ENCODE measurements at places on chromosomes 12 and 14.

- DNase-seq = no peak
Observed at GRCh38 chr14:100587086-100587762, at the start of gene BEGAIN. BEGAIN (minus strand) TSS chr14:100587417; CDS start chr14:100587290, 127 bp downstream.

DNA sequence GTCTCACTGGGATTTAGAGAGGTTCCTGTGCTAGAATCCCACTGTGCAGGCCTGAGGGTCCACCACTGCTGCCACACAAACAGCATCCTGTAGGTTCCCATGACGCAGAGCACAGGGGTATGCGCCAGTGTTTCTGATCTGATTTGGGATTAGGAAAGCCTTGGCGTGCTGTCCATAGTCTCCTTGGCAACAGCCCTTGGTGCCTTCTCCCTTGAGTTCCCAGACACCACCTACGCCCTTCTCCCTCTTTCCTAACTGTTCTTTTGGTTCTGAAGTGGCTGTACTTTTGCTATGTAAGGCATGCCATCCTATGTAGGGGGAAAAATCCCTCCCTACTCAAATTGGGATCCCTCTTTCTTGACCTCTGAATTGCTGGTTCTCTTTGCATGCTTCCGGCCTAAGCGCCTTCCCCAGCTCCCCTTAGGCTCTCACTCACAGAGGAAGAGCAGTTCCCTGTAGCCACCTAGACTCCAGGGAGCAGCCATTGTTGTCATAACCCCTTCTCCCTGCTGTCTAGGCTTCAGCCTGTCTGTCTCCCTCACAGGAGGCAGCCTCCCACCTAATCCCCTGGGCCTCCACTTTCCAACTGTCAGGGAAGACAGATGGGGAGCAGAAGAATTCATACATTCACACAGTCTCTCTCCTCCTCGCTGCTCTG lies 14.8 kb upstream of the RIC8B start:
- DNase-seq = no peak

GRCh38 chr12:104689635-104690034 lies 232.9 kb downstream of the CHST11 start:
- no peak for DNase-seq

DNA sequence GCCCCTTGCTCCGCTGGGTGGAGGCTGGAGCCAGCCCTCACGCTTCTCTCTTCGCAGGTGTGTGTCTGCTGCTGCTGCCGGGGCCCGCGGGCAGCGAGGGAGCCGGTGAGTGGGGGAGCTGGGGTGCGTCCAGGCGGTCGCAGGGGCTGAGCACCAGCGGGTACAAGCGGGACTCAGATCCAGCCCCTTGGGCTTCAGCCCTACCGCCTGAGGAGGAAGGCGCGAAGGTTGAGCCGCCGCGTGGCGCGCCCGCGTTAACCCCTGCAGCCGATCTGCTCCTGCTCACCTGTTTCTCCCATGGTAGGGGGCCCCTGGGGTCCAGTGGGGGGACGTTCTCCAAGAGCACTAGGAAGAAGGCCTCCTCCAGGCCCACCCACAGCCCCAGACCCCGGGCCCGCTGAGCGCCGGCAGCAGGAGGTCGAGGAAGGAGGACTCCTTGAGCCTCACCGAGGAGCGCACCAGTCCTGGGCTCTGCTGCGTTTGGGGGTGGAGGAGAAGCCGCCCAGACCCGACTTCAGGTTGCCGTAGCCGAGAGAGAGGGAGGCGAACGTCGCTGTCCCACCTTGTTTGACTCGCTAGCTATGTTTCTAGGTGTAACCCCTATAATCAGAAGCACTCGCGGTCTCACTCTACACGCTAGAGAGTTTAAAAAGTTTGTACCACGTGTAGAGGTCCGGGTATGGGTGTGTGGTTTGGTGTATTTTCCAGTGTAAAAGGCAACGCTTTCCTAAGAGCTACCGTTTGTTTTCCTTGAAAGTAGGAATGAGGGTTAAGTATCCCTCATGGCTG lies 834 bp downstream of the COCH start:
- no peak for DNase-seq

DNA sequence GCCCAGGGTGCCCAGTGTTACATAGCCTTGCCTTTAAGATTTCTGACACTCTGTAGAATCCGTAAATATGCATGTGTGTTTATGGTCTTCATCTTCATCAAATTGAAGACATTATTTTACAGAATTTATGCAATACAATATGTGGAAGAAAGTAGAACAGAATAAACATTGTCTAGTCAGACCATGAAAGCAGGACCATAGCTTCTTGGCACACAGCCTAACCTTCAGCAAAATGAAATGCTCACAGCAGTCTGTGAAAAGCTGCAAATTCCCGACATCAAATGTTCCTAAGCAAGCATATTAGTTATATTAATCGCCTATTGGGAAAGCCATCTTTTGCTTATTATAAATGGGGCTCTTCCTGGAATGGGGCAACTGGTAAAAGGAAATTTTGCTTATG lies 111.3 kb upstream of the GARIN2 start:
- no peak for DNase-seq

- DNase-seq = no peak
Observed at GRCh38 chr12:128657378-128657777, 166.4 kb downstream of the SLC15A4 start.

- no peak for DNase-seq
Observed at GRCh38 chr12:103652808-103653207, 65.7 kb downstream of the STAB2 start.

GRCh38 chr12:129871991-129872972 lies 31.5 kb downstream of the TMEM132D start:
- no peak for DNase-seq

- DNase-seq = peak; percentile 12
Observed at GRCh38 chr12:20040831-20041230, 327.5 kb upstream of the PDE3A start.

- no peak for DNase-seq
Observed at GRCh38 chr12:81303935-81304334, 226.1 kb downstream of the ACSS3 start.

DNA sequence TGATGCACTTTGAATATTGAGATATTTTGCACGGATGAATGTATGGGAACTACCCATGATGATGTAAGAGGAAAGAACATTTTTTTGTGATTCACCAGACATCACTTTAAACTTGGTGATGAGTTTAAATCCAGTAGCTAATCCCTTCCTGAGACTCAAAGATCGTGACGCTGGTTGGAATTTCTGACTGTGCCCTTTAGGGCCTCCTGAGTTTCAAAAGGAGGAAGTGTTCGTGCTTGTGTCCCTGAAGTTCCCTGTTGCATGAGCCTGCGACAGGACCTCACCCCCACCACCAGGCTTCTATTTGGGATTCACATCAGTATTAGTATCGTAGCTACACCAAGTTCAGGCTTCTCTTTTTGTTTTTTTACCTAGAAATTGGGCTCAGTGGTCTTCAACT lies 18.6 kb upstream of the RIN3 start:
- DNase-seq = peak; percentile 92

DNA sequence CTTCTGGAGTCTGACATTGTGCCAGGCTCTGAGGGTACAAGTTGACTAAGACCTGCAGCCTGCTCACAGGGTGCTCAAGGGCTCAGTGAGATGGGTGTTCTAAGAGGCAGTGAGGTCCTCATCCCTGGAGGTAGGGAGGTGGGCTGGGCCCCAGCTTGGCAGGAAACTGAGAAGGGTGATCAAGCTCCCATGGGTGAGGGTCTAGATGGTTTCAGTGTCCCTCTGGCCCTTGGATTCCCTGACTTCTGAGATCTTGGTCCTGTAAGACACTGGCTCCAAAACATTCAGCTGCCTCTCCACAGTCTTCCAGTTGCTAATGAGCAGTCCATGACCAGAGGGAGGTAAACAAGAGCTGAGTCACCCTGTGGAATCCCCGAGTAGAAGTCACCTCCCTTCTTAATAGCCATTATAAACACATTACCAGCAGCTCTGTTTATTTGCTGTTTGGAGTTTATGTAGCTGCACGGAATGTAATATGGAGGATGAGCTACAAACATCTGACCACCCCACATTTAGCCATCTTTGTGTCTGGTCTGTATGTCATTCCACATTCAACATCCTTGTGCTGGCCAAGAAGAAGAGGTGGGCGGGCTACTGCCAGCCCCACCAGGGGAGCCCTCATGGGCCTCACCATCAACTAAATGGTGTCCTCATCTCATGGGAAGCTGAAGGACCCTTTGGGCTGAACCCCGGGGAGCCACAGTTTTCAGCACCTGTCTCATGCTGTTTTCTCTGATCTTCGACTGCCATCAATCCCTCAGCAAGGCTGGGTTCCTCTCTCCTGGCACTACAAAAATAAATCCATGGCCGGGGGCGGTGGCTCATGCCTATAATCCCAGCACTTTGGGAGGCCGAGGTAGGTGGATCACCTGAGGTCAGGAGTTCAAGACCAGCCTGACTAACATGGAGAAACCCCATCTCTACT lies 37.2 kb upstream of the BDKRB2 start:
- DNase-seq = peak; percentile 80

GRCh38 chr14:22598896-22599244 lies 770 bp downstream of the ABHD4 start:
- DNase-seq = peak; percentile 56

GRCh38 chr12:70571705-70572268 lies 65.4 kb downstream of the PTPRB start:
- DNase-seq = no peak

- DNase-seq = no peak
Observed at GRCh38 chr14:96863327-96863985, 66.3 kb downstream of the VRK1 start.

DNA sequence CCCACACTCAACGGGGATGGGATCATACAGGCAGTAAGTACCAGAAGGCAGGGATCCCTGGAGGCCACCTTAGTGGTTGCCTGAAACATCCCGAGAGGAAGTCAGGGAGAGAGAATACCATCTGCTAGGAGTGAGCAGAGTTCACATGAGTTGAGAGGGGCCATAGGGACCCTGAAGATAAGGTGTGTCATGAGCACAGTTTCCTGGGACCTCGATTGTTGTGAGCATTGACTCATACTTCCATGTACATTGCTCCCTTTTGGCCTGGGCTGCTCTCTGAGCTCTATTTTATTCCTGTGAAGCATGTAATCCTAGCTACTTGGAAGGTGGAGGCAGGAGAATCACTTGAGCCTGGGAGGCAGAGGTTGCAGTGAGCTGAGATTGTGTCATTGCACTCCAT lies 120.5 kb downstream of the TBC1D30 start:
- no peak for DNase-seq

- DNase-seq = peak; percentile 56
Observed at GRCh38 chr14:77707355-77707723, 484 bp downstream of the ALKBH1 start.

DNA sequence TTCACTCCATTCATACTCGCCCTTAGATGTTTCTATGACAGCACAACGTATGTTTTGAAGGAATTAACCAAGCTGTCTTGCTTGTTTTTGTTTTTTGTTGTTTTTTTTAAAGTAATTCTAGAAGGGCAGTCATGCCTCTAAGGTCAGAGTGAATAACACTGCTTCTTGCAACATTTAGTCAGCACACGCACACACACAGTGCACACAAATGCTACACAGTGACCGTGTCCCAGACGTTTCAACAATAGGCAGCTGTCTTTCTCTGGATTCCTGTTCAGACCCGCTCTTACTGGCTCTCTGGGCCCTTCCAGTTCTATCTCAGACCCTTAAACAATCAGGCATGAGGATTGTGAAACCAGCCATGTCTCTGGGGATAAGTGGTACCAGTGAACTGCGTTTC lies 351.0 kb upstream of the FKBP4 start:
- DNase-seq = no peak

DNA sequence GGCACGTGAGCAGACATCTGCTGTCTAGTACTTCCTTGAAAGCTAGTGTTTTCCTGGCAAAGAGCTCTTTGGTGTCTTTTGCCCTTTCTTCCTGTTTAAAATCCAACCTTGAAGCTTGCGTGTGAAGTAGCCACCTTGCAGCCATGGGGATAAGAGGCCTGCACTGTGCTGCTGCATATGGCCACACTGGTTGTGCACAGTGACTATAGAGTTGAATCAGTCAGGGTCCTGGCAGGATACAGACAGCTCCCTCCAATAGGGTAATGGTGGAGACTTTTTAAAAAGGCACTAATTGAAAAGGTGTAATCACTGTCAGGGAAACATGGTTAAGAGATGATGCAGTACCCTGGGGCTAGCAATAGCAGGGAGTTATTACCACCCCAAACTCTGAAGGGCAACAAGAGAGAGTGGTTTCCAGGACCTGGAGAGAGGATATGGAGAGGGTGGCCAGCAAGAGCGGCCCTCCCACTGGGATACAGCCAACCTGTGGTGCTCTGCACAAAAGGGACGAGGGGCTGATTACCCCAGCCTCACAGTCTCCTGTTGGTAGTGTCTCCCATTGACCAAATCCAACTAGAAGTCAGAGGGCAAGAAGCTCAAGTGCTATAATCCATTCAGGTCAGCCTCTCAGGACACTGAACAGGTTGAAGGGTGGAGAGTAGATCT lies 4.8 kb upstream of the GLT8D2 start:
- DNase-seq = no peak

DNA sequence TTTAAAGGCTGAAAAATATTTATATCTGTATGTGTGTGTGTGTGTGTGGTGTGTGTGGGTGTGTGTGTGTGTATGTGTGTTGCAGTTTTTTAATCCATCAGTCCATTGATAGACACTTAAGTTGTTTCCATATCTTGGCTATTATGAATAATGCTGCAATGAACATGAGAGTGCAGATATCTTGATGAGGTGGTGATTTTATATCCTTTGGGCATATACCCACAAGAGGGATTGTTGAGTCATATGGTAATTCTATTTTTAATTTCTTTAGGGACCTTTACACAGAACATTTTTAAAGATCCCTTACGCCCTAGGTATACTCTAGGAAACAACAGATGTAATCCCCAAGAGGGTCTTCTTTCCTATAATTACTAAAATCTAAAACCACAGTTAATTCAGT lies 154.5 kb upstream of the CLEC14A start:
- DNase-seq = peak; percentile 31

DNA sequence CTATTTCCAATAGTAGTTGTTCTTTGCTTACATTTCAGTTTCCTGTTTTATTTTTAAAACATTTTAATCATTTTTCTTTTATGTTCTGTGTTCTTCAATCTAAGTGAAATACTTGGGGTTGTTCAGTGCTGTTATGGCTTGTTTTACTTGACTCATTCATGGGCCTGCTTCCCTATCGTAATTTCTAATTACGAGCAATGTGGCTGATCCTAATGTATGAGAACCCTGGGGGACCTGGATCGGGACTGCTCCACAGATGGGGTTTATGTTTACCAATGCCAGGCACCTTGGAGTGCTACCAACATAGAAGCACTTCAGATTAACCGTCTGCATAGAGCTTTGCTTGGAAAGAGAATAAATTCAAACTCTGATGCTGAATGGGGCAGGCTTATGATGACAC lies 29.8 kb downstream of the TECPR2 start:
- DNase-seq = no peak
